Aortic smooth muscle cell (primary cell): ENCODE measurements at places on chromosomes 1 and 21. TPM values are rescaled to one million over a fixed set of nuclear protein-coding genes. Genes with fewer than 3 reads are reported as not detected.

Gene ITLN1
- not detected in 2 replicates for total RNA-seq

Gene LCE1E
- total RNA-seq, result not detected in 2 replicates

Gene VHLL
- 0.26 TPM in 1 of 2 replicates, not detected in the other for total RNA-seq

Gene DTL
- 11.4 and 20.7 TPM in 2 replicates for total RNA-seq

Gene HIVEP3
- total RNA-seq, result 0.26 and 0.31 TPM in 2 replicates

Gene DVL1
- total RNA-seq, result 63.8 and 102 TPM in 2 replicates

Gene KCNJ15
- total RNA-seq, result 0.12 and 0.13 TPM in 2 replicates
